ENCODE measurements at places on chromosomes 5 and 9.

- DNase-seq, result peak; percentile 37
These were observed 59.4 kb downstream of the DAP start for GRCh38 chr5:10701567-10702039.

- no peak for DNase-seq
These were observed 60.4 kb downstream of the RAPGEF1 start for GRCh38 chr9:131679261-131680020.

DNA sequence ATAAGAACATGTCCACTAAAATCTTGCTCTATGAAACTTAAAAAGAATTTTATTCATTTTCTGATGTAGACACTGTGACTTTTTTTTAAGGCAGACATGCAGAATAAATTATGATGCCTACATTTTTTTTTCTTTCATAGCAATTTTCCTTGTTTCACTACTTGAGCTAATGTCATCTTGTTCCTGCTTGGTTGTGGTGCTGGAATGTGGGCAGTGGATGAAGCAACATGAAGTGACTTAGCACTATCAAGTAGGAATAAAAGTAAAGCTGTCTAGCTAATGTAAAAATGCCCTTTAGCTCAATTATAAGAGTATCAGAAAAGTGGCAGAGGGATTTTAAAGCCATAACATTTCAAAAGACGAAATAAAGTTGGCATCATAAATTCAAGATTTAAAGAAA, 191.0 kb downstream of the ADAMTS6 start:
- DNase-seq, result no peak

DNA sequence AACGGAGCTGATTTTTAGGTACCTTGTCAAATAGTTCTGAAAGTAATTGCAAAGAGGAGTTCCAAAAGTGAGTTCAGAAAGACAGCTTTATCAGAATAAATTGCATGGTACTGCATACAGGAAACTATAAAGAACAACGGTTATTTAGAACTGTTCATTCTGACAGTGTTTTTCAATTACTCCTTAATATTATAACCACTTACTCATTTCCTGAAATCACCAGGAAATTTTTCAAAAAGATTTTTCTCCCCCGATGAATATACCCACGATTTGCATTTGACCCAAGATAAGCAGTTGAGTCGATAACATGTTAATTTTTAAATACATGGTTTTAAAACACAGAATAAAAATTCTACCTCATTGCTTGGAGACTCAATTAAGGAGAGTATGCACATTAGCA, 9.4 kb downstream of the DOCK8 start:
- no peak for DNase-seq

GRCh38 chr5:134714541-134714940, 23.8 kb upstream of the CAMLG start:
- DNase-seq, result no peak

GRCh38 chr5:160188141-160189015, 40.9 kb upstream of the FABP6 start:
- DNase-seq, result no peak

All from NCI-H1694 (cell line).